Stimulated activated CD4-positive, alpha-beta T cell treated with anti-CD3 and anti-CD28 coated beads, Interleukin-1b, Interleukin-23, amount 100 ng/mL, for 24 hours (primary cell): ENCODE measurements at places on chromosomes 7 and 10.

- DNase-seq = no peak
These were observed 203.8 kb upstream of the KLF14 start for GRCh38 chr7:130937830-130938229.

GRCh38 chr10:97120370-97120769 lies 65.4 kb downstream of the SLIT1 start:
- no peak for DNase-seq

- no peak for DNase-seq
These were observed 1.6 kb upstream of the PON2 start for GRCh38 chr7:95436407-95436806.

DNA sequence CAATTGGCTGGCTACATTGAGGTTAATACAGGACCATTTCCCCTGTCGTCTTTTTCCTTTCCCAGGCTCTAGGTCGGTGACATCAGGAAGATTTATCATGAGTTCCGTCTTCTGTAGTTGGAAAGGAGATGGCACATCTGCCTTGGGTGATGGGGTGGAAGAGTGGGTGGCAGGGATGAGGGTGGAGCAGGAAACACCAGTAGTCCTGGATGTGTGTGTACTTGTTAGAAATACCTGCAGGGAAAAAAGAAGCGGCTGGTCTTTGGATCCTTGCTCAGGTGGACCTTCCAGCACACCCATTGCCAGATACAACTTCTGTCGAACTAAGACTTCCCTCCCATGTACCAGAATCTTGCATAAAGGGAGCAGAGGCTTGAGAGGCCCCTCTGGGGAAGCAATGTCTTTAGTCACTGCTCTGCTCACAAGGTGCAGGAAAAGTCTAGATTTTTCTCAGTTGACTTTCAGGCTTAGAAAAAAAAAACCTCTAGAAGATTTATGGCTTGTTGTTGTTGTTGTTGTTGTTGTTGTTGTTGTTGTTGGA lies 516.8 kb upstream of the GALNT17 start:
- DNase-seq = no peak

DNA sequence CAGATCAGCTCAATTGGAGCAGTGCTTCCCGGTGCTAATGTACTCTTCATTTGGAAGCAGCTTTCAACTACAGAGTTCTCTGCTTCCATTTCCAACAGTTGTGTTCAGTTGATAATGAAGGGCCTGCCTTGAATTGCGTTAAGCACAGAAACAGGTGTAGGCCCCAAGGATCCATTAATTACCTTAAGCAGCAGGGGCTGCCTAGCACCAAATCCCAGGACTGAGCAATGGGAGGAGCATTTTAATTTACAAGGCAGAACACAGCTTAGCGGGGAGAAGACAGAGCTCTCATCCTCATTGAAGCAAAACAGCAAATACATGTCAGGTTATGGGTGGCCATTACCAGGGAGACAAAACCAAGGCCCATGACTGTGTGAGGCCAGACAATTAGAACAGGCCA lies 349.6 kb downstream of the TFEC start:
- DNase-seq = no peak

DNA sequence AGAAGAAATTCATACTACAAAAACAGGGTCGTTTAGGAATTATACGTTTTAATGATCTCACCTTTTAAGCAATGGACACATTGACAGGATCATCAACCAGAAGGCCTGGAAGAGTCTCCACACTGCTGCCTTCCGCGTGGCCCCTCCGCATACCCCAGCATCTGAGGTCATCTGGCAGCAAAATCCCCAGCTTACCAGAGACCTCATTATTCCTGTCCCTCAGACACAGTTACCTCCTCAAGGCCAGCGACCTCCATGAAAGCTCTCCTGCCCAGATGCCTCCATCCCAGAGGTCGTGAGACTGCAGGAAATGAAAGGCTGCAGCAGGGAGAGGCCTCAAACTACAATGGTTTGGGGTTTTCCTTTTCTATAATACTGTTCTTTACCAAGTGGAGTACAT lies 14.8 kb upstream of the GSAP start:
- no peak for DNase-seq

GRCh38 chr7:36082910-36083309 lies 70.1 kb upstream of the EEPD1 start:
- DNase-seq = no peak

GRCh38 chr7:33400214-33400538 lies 270.8 kb downstream of the BBS9 start:
- DNase-seq = no peak

- no peak for DNase-seq
These were observed 28.5 kb upstream of the SYPL1 start for GRCh38 chr7:106140406-106141173.

DNA sequence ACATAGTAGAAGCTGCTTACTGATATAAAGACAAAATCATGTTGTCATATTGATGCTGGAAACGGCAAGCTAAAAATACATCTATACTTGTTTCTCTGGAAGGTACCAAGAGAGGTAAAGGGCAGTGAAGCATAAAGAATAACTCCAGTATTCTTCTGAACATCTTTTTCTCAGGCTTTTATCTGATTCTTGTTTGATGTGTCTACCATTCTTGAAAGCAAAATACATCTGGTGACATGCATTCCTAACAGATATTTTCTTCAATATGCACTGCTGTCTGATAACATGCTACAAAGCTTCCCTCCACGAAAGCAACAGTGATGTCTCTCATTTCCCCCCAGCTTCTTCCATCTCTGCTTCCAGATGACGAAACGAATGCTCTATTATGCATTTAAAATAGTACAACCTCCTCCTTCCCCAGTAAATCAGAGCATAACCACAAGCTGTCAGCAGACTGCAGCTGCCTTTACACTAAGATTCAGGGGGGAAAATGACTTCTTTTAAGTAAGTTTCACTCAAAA lies 100.8 kb downstream of the ARHGAP21 start:
- DNase-seq = no peak

- DNase-seq = no peak
These were observed 6.8 kb upstream of the CSTF2T start for GRCh38 chr10:51706225-51706624.

DNA sequence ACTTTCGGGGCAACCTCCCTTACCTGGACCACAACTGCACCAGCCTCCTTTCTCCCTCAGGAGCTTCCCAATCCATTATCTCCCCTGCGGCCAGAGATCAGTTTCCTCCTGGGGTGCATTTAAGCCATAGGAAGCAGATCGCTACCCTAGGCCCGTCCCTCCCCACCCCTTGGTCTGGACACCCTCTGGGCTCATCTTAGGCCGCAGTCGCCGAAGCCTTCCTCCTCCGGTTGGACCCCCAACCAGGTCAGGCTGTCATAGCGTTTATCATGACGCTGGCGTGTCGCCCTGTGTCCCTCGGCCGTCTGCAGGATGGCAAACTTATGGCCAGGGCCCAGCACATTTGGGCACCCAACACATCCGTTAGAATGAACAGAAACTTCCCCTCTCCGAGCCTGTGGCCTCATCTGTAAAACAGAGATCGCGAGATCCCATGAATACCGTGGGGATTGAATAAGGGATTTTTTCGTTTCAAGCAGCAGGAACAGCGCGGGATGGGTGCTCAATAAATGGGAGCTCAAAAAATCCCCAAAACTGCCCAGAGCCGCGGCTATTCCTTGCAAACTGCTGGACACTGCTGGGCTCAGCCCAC lies 669 bp upstream of the AP5Z1 start:
- no peak for DNase-seq

GRCh38 chr10:33871061-33871956 lies 536.8 kb upstream of the NRP1 start:
- no peak for DNase-seq

DNA sequence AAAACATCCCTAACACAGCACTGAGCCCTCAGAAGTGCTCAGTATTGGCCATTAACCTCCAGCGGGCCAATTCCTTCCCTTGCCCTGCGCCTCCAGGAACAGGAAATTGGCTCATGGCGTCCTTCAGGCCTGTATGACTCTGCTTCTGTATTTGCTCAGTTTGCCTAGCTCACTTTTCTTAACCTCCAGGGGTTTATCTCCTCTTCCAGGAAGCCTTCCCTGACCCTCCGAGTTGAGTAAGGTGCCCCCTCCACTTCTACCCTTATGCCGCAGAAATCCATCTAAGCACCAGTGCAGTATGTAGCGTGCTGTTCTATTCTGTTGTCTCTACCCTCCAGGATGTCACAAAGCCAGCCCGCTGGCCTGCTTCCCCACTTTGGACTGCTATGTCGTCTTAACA lies 1.1 kb upstream of the SFXN4 start:
- no peak for DNase-seq

DNA sequence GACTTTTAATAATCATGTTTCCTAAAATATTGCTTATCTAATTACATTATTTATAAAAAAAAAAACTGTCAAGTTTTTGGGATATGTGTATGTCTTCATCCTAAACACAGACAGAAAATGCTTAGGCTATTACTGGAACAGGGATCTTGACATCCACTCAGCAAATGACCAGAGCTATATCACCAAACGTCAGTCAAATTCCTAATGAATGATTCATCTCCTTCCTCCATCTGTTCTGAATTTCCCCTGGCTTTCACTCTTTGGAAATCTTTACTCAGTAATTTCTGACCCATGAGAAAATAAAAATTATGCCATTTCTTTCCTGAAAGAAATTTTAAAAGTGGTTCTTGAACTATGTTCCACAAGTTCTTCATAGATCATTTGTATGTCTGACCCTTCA lies 552.4 kb upstream of the KCND2 start:
- DNase-seq = no peak

DNA sequence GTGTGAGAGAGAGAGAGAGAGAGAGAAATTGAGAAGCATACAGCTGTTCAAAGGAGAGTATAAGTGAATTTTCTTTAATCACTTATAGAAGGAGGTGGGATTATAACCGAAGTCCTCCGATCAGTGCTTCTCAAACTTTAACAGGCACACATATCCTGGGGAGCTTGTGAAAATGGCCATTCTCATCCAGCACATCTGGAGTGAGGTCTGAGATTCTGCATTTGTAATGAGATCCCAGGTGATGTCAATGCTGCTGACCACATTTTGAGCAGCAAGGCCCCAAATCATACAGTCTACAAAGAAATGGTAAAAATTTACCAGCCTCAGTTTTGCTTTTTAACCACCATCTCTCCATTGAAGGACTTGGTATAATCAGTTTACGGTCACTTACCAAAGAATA lies 219.0 kb downstream of the PTEN start:
- DNase-seq = no peak

GRCh38 chr10:11874568-11875493 lies 51.7 kb downstream of the PROSER2 start:
- no peak for DNase-seq

GRCh38 chr10:52644373-52645186 lies 128.0 kb downstream of the MBL2 start:
- DNase-seq = no peak

DNA sequence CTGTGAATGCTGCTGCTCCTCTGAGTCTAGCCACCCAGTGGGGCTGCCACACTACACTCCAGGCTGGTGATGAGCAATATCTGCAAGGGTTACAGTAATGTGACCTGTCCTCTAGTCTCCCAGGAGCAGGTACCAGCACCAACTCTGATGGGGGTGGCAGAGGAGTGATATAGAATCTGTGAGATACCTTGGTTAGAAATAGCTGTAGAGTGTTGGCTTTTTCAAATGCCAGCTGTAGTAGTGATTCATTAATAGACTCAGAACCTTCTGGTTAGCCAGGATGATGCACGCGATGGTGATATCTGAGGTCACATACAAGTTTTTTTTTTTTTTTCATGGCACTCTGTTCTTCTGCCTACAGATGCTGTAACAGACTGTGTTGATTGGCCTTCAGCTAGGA lies 757.1 kb downstream of the INHBA start:
- DNase-seq = no peak

DNA sequence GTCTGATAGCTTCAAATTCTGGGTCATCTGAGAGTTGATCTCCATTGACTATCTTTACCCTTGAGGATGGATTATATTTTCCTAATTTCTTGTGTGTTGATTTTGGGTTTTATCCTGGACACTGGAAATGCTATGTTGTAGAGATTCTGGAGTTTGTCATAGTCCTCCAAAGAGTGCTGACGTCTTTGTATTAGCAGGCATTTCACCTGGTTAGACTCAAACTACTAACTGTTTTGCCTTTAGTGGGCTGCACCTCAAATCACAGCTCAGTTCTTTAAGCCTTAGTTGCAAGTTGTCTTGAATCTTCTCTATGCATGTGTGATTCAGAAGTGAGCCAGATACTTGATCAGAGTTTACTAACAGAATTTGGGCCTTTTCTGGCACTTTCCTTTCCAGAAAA lies 264.3 kb downstream of the RPS24 start:
- no peak for DNase-seq

GRCh38 chr10:22783807-22784206 lies 69.4 kb upstream of the PIP4K2A start:
- no peak for DNase-seq

DNA sequence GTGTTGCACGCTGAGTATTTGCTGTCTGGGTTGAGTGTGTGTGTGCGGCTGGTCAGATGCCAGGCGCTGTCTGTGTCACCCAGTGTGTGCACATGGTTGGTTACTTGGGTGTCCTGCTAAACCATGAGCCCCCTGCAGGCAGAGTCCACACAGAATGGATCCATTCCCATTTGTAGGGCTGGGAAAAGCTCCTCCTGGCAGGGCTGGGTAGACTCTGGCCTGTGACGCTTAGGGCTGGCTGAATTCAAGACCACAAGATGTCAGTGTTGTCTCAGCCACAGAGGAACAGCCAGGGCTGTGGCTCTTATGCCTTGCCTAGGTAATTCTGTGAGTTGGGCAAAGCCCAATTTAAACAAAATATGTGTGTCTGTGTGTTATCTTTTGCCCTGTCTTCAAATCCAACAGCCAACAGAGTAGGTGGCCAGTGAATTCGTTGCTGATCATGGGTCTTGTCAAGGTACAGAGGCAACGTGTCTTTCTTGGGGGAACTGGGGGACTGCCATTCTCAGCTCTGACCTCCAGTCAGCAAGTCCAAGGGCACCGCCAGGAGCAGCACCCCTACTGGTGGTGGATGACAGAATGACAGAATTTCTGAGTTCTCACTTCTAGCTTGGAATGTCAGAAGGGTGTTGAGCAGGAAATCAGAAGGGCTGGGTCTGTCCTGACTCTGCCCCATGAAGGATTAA lies 285.1 kb downstream of the CCSER2 start:
- DNase-seq = no peak

GRCh38 chr10:21173802-21174714 lies 276.9 kb upstream of the NEBL start:
- no peak for DNase-seq

DNA sequence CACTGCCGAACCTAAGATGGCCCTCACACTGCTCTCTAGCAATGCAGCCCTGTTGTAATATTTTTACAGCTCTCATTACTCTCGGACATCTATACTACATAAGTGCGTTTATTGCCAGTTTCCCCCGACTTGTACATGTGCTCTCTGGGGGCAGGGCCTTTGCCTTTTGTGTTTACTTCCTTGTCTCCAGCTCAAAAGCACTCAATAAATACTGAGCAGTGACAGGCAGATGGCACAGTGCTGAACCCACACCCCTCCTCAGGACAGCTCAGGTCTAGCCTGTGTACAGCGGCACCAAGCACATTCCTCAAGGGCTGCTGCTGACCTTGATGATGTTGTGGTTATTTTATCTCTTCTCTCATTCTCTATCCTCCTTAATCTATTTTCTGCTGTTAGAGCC lies 68.0 kb upstream of the ELMO1 start:
- no peak for DNase-seq
